ENCODE measurements at places on chromosomes 4 and X. TPM values are rescaled to one million over a fixed set of nuclear protein-coding genes. Genes with fewer than 3 reads are reported as not detected.

- DNase-seq, result no peak
These were observed 52.3 kb upstream of the TRPC5OS start for GRCh38 chrX:111823703-111824102.

- DNase-seq, result no peak
These were observed 693.4 kb upstream of the INTU start for GRCh38 chr4:126939401-126939800.

DNA sequence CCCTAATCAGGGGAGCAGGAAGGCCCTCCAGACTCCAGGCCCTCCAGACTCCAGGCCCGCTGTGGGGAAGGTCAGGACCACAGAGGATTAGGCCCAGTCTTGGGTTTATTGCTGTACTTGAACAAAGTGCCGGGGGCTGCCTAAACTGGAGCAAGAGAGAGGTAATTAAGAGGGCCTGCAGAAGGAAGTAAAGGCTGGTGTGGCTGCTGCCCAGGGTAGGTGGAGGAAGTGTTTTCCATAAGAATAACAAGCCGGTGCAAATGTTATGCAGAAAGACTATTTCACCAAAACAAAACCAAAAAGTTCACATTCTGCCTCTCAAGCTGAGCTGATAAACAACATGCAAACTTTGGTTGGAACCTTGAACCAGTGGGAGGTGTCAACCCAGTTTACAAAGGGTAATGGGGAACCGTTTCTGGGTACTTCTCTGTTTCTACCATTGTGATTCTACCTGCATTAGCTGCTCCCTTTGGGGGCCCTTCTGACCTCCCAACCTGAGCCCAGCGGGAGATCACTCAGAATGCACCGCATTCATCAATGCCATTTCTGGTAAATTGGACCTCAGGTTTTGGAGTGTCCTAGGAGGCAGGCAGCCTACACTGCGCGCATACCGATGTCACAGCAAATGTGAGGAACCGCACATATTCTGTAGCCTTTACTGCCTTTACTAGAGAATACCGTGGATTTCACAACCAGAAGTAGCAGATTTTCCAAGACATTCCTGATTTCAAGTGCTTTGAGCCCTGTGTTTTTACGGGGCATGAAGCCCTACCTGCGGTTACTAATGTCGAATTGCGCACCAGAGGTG lies 59.7 kb upstream of the BCOR start:
- no peak for DNase-seq

- DNase-seq, result no peak
These were observed 67.9 kb upstream of the STX18 start for GRCh38 chr4:4609622-4610334.

DNA sequence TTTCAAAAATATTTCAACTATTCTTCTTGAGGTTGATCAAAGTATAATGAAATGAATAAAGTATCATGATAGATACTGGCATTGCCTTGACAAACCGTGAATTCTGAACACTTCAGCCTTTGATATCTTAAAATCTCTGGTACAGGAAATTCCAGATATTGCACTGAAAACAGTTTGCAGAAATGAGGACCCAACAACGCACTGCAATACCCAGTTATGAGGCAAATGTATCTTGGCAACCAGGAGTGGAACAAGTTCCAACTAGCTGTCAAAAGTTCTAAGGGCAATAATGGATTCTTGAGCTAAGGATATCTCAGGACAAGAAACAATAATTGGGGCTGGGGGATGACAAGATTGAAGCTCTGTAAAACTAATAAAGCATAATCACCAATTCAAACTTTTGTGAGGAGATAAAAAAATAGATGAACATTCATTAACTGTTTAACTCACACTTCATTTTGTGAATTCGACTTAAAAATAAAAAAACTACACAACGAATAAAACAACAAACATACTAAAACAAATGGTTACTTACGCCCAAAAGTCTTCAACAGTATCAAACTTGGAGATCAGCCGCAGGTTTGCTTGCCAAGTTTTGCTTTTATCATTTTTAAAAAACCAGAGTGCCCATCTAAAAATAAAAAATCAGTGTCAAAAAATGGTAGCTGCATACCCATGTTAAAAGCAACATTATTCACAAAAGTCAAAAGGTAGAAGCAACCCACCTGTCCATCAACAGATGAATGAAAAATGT lies 38.1 kb downstream of the EIF4E start:
- DNase-seq, result no peak

Gene VEGFC
- 18.6 TPM for total RNA-seq

Gene RBMXL3
- total RNA-seq, result not detected

Gene TMEM271
- not detected for total RNA-seq

Gene DEFB131A
- not detected for total RNA-seq

Gene HSD17B13
- total RNA-seq, result not detected

Gene RTL3
- total RNA-seq, result not detected

Gene SHOX
- not detected for total RNA-seq

Gene PNMA5
- total RNA-seq, result not detected

Gene KIT
- total RNA-seq, result not detected
